ENCODE measurements at places on chromosomes 6 and 20.

GRCh38 chr6:128403618-128404444, 116.6 kb downstream of the PTPRK start:
- DNase-seq, result no peak

GRCh38 chr6:169269180-169270076, 15.8 kb upstream of the THBS2 start:
- no peak for DNase-seq

DNA sequence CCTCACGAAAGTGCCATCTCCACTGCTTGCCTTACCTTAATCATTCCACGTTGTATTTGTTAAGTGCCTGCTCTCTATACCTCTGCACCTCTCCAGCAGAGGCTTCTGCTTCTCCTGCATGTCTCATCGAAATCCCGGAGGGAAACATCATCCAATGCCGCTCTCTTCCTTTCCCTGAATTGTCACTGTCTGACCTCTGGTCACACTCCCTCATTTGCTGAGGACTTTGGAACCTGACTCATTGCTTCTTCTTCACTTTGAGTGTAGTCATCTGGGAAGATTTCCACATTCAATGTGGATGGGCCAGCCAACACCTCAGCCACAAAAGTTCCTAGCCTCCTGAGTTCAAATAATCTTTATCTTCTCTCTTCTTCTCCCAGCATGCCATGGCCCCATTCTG, 78.9 kb upstream of the BEND6 start:
- DNase-seq, result no peak

- no peak for DNase-seq
Observed at GRCh38 chr20:6959900-6960312, 192.4 kb downstream of the BMP2 start.

GRCh38 chr20:44166008-44166407, 21.0 kb downstream of the JPH2 start:
- DNase-seq, result no peak

DNA sequence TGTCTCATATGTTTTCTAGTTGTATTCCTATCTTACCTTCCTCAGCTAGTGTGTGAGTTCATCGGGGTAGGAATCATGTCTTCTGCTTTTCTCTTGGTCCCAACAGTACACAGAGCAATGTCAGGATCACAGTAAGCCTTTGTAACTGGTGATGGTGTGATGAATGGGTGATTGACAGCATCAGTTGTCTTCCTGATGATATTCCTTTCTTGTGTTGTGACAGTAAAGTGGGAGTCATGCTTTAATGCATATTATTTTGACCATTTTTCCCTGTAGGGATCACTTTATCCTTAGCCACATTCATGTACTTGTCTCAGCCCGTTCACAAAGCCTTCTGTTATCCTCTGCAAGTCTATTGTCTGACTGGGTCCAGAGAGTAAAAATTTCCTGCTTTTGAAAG, 501.7 kb downstream of the UTRN start:
- no peak for DNase-seq

GRCh38 chr6:3585320-3585935, 128.6 kb upstream of the SLC22A23 start:
- DNase-seq, result no peak

- DNase-seq, result no peak
Observed at GRCh38 chr6:154773610-154774089, 40.4 kb downstream of the SCAF8 start.

GRCh38 chr20:40869218-40870147, 159.1 kb upstream of the TOP1 start:
- no peak for DNase-seq

- no peak for DNase-seq
Observed at GRCh38 chr6:138897031-138897430, 91.0 kb downstream of the REPS1 start.

GRCh38 chr6:134657751-134658527, 292.0 kb downstream of the ALDH8A1 start:
- no peak for DNase-seq

GRCh38 chr20:7850775-7851490, 89.3 kb downstream of the HAO1 start:
- DNase-seq, result no peak

- DNase-seq, result no peak
Observed at GRCh38 chr6:71496018-71496721, 207.6 kb downstream of the OGFRL1 start.

- DNase-seq, result no peak
Observed at GRCh38 chr6:39791850-39792539, at the start of gene DAAM2. Gene DAAM2, plus strand, starts transcription at chr6:39792376. Its CDS starts 63,927 bp downstream, at chr6:39856303.

DNA sequence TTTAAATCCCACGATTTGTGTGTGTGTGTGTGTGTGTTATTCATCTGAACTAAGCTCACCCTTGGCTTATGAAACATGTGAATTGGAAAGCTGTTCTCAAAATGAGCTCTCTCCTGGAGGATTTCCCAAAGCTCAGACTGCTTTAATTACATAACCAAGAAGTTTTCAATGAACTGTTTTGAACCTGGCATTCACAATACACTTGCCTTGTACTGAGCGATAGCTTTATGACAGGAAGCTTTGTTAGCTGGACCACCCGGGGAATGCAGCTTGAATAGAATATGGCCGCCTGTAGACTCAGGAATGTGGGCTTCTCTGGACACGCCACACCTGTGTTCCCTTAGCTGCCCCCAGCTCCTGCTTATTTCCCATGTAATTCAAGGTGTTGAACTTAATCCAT, 71.4 kb upstream of the PREP start:
- DNase-seq, result no peak

GRCh38 chr6:24854077-24854666, 55.5 kb upstream of the ARMH2 start:
- DNase-seq, result no peak
